Stimulated activated CD4-positive, alpha-beta T cell treated with anti-CD3 and anti-CD28 coated beads, Interleukin-2, amount 100 ng/mL, for 48 hours (primary cell): ENCODE measurements at places on chromosomes 3 and 15.

GRCh38 chr15:74784426-74785193 is 2.7 kb downstream of the CSK start:
- DNase-seq = no peak

DNA sequence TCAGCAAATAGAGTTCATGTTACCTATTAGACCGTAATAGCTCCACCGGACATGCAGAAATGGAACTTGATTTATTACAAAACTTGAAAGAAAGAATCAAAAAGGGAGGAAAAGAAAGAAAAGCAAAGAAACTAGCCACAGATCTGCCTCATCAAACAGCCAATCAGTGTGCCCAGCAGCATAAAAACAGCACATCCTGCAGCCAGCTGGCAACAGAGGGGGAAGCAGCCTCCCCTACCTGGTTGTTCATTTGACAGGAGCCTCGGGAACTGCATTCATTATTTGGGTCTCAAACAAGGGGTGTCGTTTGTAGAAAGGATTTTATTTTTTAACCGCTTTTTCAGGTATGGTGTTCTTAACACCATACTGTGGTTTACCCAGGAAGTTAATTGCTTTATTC is 181.5 kb upstream of the TOPAZ1 start:
- DNase-seq = no peak

DNA sequence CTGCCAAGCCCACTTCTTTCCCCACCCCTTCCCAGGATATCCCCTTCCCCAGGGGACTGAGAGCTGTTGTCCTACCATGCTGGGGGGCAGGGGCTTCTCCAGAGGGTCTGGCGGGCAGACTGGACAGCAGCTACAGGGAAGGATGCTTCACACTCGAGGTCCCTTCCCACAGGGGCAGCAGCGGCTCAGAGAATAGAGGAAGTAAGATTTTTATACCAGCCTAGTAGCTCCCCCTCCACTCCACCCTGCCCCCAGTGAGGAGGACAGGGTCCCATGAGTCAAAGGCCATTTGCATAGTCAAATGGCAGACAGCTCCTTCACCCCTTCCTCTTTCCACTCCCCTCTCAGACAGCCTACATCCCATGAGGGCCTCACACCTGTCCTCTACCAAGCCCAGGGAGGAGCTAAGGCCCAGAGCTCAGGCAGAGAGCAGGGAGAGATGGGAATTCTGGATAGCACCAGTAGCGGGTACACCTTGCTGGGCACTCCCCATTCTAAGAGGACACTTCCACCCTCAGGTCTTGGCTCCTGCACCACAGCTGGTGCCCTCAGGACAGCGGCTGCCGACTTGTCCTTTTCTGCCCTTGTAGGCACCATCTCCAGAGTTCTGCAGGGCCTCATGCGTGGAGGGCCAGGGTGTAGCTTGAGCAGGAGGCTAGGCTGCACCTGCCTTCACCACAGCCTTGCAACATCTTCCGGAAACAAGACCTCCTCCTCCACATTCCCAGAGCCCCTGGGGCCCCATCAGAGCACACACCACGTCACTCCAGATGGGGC is at the start of gene TLR9:
TLR9 (minus strand) TSS at position 194 of the 777 bp plus-strand sequence; CDS start at position 78, 116 bp downstream.
- DNase-seq = no peak

DNA sequence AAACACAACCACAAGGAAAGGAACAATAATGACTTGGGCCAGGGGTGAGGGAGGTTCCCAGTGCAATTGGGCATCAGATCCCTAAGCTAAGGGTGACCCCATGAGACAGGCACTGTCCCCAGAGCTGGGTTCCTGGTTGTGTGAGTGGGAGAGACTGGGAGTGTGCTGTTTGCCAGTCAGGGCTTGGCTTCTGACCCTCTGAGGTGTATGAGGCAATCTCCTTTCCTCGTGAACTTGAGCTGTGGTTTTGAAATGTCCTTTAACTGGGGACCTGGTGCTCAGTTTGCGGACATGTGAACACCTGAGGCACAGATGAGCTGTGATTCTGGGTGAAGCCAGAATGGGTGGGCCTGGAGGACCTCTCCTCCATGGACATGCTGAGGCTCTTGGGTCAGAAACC is 58.5 kb upstream of the PLXNA1 start:
- no peak for DNase-seq

- DNase-seq = no peak
These were observed 1037.6 kb upstream of the NR2F2 start for GRCh38 chr15:95292785-95293450.

DNA sequence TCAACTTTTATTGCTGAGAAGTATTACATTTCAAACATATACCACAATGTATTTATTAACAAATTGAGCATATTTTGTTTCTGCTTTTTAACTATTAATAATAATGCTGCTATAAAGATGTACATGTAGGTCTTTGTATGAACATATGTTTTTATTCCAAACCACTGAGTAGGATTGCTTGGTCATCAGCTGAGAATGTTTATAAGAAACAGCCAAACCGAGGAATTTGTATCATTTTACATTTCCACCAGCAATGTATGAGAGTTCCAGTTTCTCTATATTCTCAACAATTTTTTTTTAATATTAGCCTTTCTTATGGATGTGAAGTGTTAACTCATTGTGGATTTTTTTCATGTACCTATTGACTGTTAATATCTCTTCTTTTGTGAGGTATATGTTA is 119.5 kb upstream of the MDFIC2 start:
- no peak for DNase-seq

DNA sequence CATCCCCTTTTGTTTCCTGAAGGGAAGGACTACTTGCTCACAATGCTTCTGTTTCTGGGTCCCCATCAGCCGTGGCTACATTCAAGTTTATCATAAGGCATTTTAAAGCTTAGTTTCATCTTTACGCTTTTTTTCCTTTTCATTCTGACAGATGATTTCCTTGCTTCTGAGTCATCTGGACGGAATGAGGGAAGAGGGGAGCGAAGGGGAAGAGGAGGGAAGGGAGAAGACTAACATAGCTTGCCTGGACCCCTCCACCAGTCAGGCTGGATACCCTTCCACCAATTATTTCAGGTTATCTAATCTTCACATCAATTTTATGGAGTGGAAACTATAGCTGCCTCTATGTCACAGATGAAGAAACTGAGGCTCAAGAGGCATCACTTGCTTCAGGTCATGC is 27.6 kb downstream of the FAM3D start:
- no peak for DNase-seq
